ENCODE measurements at places on chromosomes 4 and X.

- H3K4me3 ChIP-seq, result no peak overlapping the region
- no peaks in the 10 kb centered on the region for H3K4me1 ChIP-seq
- no peak for DNase-seq
- no peak overlapping the region for H3K27ac ChIP-seq
- H3K36me3 ChIP-seq, result no peaks in the 10 kb centered on the region
- H3K27me3 ChIP-seq, result no peaks in the 10 kb centered on the region
Observed at GRCh38 chrX:46642145-46642544, 68.6 kb downstream of the CHST7 start.

DNA sequence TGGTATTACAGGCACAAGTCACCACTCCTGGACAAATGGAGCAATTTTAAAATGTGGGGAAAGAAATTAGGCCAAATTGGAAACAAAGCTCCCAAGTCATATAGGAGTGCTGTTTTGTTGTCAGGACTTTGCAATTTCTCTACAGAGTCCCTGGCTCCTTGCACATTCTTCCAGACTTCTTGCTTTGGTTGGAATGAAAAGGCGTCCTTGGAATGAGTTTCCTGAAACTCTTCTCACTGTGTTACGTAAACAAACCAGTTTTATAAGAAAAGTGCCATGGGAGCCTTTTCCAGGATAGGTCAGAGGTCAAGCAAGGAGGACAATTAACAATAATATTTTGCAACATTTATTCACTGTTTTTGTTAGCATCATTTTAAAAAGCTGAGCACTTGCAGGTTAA lies 32.4 kb upstream of the KIT start:
- no peaks in the 10 kb centered on the region for H3K36me3 ChIP-seq
- H3K4me1 ChIP-seq, result no peaks in the 10 kb centered on the region
- no peak overlapping the region for H3K27ac ChIP-seq

DNA sequence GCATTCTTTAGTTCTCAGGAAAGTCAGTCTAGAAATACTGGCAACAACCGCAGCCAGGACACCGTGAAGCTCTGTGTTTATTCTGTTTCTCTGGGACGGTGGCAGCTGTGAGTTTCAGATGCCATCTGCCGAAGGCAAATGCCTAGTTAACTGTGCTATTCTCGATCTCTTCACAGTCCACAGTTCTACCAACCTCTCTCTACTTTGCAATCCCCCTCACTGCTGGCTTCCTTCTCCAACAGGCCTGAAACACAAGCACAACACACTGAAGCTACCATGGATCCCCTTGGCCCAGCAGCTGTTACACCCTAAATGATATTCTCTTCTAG lies 118.8 kb downstream of the ZNF827 start:
- H3K4me1 ChIP-seq, result no peaks in the 10 kb centered on the region
- H3K27me3 ChIP-seq, result no peaks in the 10 kb centered on the region
- H3K27ac ChIP-seq, result no peak overlapping the region
- no peak for DNase-seq

DNA sequence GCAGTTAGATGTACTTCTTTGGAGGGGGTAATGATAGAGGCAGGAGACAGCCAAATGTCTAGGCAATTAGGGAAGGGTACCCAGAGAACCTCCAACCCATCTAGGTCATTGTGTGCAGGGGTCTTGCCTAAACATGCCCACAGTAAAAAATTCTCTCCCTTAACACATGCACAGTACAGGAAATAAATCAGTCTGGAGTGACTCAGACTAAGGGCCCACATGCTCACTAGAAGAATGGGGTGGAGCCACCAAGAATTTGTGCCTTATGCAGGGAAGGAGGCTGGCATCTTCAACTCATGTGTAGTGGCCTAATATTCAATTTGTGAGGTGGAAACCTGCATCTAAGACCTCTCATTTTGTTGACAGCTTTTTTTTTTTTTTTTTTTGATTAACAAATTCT lies 945.3 kb upstream of the GRIA3 start:
- no peak overlapping the region for H3K27ac ChIP-seq
- no peak overlapping the region for H3K4me3 ChIP-seq
- no peaks in the 10 kb centered on the region for H3K4me1 ChIP-seq

DNA sequence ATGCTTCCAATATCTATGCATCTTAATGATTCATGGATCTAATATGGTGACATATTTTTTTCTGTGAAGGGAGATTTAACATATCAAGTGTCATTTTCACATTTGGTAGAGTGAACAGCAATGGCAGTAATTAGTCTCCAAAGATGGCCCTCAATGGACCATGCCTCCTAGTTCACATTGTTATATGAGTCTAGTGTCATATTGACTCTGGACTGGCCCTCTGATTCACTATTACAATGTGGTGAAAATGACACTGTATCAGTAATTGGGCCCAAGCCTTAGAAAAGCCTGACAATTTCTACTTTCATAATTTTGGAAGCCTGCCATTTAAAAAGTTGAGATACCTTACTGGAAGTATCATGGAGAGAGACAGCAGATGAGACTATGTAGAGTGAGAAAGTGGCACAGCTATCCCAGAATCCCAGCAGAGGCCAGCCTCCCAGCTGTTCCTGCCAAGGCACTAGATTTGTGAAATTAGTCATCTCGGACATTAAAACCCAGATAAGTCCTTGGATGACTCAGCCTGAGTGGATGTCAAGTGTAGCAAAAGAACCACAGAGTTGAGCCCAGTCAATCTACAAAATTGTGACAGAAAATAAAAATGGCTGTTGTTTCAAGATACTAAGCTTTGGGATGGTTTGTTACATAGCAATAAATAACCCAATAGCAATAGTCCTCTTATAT lies 68.4 kb downstream of the ARHGEF38 start:
- no peak overlapping the region for H3K4me3 ChIP-seq
- no peak overlapping the region for H3K27ac ChIP-seq
- no peaks in the 10 kb centered on the region for H3K36me3 ChIP-seq
- peaks cover 11% of the 10 kb centered on the region for H3K4me1 ChIP-seq
- DNase-seq, result no peak

- no peak overlapping the region for H3K4me3 ChIP-seq
- DNase-seq, result no peak
- H3K36me3 ChIP-seq, result no peaks in the 10 kb centered on the region
- no peaks in the 10 kb centered on the region for H3K27me3 ChIP-seq
Observed at GRCh38 chr4:137378393-137378792, 153.9 kb downstream of the PCDH18 start.

Data from Peyer's patch (tissue), 4 donors.